Liver (tissue), 10 donors: ENCODE measurements at places on chromosomes 12 and 14.

DNA sequence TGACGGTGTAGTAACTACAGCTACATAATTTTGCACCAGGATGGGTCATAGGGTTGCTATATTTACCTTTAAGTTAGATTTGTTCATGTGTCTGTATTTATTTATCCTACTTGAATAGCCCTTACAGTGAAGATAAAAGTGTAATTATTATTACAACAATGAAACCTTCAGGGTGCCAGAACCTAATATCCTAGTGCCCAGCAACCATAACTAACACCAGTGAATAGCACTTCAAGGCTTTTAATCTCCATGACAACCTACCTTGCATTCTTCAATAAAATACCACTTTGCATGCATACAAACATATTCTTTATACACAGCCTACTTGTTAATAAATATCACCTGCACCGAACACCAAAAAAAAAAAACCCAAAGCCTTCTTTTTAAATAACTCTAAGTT is 58.7 kb upstream of the G2E3 start:
- DNase-seq: no peak

DNA sequence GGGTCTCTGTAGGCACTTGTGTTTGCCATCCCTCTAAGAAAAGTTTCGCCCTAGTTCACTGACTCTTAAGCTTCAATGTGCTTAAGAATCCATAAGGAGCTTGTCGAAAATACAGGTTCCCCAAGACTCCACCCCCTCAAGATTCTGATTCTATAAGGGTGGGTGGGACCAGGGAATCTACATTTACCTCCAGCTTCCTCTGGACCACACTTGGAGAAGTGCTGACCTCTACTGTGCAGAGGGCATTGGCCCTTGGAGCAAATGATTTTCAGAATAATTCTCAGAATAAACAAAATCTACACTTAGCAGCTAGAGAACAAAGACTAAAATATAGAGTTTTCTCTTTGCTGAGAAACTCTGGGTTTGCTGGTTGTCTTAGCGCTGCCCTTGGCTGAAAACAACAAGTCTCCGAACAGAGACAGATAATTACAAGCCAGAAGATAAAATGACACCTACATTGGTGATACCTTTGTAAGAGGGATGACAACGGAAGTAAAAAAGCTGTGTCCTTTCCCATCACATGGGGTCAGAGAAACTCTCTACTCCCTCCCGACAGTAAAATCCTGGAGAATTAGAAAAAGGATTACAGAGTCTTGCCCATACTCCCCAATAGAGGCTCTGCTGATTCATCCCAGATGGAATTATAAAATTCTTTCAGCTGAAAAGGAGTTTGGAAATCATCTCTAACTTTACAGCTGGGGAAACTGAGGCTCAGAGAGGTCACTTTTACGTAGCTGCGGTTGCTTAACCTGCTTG is 4.8 kb downstream of the TGFB3 start:
- no peak for DNase-seq

DNA sequence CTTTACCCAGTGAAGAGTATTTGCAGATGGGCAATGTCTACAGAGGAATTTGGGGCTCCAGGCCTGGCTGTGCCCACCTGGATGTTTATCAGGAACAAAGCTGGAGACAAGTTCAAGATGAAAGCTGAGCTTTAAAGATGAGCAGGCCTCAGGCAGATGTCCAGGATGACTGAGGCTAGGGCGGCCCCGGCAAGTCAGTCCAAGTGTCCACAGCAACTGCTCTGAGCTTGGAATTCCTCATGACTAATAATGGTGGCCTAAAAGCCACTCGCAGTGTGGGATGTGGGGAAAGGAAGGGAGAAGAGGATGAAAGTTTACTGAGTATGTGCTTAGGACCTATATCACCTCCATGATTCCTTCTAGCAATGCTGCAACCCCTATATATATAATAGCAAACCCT is 128.2 kb upstream of the NOS1 start:
- no peak for DNase-seq

- no peak for DNase-seq
Observed at GRCh38 chr14:39446131-39446744, 14.0 kb upstream of the FBXO33 start.

DNA sequence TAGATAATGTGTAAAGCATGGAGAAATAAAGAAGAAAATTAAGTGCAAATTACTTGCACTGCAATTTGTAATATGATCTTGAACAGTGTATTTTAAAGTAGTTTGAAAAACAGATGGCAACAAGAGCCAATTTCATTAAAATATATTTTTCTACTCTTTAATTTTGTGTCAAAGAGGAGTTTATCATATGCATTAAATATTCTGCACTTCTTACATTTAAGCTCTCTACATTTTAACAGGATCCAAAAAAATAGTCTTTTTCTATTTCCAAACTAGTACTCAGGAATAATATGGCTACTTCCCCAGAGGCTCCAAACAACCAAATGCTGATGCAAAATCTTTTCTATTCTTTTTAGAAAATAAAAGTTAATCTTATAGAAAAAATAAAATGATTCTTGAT is 1221.5 kb downstream of the FSCB start:
- DNase-seq: no peak

DNA sequence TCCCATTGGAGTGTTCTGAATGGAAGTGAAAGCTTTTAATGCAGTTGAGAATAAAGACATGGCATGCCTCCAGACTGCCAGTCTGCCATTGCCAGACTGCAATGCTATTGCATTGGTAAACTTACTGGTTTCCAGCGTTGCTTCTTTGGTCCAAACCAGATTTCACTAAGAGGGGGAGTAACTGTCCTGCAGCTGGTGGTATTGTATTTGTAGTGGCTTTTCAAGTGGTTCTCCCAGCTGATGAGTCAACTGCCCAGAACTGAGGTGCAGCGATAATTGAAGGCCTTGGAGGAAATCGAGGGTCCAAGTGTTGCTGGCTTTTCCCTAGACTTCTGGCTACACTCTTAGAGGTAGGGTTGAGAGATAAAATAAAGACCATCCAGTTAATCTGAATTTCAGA is 31.9 kb downstream of the ERG28 start:
- DNase-seq: no peak

- DNase-seq: no peak
Observed at GRCh38 chr12:130817804-130818203, 21.2 kb downstream of the STX2 start.

GRCh38 chr12:68163560-68164081 is 4.1 kb upstream of the IFNG start:
- no peak for DNase-seq

DNA sequence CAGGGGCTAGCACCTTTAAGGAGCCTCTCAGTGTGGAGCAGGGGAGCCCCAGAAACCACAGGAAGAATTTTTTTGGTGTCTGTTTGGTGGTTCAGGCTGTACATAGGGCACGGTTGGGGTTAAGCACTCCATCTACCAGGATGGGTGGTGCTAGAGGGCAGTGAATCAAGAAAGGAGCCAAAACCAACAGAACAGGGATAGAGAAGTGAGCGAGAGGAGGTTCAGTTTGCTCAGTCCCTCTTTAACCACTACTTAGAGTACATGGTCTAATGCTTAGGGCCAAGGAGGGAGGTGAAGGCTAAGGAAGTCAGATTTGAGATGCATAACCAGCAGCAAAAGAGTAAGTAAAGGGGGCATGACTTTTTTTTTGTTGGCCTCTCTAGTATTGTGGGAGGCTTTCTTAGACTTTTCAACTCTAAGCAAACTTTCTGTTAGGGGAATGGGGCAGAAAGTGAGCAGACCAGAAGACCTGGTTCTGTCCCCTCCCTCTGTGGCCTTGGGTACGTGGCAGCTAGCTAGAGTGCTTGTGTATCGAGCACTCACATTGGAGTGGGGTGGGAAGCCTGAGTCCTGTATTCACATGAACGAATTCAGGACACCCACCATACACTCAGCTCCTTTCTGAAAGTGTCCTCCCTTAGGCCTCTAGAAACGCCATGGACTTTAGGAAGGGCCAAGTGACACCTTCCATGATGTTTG is 6.6 kb upstream of the NPFF start:
- no peak for DNase-seq

DNA sequence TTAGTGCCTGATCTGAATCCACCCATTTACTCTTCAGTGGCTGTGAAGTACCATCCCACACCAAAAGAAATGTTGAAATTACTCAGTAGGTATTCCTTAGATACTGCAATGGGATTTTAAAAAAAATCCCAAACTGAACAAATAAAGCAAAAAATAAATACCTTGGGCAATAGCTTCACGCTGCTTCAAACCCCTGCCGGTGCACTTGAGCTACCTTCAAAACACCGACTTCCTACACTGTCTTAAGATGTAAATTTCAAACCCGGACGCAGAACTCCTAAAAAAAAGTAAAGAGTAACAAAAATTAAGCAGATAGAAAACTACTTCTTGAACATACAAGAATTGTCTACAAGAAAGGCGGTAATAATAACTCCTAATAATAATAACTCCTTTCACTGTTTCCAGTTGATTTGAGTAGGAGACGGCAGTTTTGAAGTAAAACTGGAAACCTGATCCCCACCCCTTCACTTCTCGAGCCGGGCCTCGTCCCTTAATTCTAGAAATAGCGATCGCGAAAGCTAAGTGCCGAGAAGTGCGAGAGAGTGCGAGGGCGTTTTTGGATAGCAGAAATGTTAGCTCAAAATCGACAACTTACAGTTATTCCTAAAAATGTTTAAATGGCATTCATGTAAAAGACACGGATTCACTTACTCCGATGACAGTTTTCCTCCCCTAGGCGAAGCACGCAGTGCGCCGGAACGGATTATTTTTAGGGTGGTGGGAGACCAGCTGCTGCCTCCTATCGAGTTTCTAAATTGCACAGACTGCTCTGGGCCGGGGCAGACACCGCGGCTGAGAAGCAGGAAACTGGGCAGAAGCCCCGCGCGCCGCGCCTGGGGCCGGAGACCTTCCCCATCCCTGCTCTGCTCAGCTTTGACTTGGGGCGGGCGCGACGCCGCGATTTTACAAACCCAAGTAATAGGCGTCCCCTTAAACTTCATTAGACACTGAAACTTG is at the start of gene ABCC9:
Gene ABCC9 (minus strand): TSS at position 878 of the 957 bp plus-strand sequence. CDS start 4,752 bp downstream, outside the sequence.
- no peak for DNase-seq
